ENCODE measurements at places on chromosomes 2 and 18.

DNA sequence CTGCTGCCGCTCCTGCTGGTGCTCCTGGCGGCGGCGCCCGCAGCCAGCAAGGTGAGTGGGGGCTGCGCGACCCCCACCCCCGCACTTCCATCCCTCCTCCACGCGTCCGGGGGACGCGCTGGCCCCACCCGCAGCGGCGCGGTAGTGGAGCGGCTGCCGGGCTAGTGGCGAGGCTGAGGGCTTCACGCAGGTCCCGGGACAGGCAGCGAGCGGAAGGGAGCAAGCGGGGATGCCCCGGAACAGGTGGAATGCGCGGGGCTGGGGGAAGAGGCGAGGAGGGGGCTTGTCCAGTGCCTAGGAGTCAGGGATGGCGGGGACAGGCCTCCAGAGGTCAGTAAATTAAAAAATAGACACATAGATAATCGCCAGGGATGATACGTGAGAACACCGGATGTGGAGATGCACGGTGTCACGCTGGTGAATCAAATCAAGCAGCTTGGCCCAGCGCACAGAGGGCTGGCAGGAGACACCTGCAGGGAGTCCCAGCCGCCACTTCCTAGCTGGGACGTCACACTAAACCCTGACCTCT is 403 bp downstream of the COL4A3 start:
- DNase-seq = no peak

GRCh38 chr18:34709750-34710441 is at the start of gene DTNA:
Gene DTNA, plus strand, starts transcription at chr18:34710298. Its CDS starts 45,679 bp downstream, at chr18:34755977.
- peak; percentile 94 for DNase-seq

DNA sequence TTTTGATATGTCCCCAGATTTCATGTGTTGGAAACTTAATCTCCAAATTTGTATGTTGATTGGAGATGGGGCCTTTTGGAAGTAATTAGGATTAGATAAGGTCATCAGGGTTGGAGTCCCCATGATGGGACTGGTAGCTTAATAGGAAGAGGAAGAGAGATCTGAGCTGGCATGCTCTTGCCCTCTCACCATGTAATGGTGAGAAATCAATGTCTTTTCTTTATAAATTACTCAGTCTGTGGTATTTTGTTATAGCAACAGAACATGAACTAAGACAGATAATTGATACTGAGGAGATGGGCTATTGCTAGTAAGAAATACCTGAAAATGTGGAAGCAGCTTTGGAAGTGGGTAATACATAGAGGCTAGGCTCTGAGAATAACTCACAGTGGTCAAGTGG is 48.0 kb downstream of the CDC42EP3 start:
- DNase-seq = no peak

GRCh38 chr2:166768393-166769123 is 119.7 kb upstream of the XIRP2 start:
- DNase-seq = no peak

DNA sequence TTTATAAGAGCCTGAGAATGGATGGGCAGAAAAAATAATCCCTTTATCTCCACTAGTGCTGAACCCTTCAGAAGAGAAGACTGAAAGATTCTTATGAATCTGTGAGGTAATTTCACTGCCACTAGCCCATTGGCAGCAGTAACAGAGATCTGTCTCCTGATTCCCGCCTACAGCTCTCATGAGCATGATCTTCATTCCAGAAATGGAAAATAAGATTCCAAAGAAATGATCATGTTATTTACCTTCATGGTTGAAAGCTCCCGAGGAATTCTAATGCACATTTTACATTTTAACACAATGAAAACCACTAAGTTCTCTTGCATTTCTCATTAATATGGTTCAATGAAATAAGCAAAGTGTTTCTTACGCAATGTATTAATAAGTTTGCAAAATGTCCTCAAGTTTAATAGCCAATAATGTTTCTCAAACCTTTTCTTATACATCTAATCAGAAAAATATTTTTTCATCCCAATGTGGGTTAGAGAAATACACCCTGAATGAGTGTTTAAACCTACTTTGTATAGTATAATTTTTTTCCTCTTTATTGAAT is 905.6 kb downstream of the TMEM182 start:
- no peak for DNase-seq

DNA sequence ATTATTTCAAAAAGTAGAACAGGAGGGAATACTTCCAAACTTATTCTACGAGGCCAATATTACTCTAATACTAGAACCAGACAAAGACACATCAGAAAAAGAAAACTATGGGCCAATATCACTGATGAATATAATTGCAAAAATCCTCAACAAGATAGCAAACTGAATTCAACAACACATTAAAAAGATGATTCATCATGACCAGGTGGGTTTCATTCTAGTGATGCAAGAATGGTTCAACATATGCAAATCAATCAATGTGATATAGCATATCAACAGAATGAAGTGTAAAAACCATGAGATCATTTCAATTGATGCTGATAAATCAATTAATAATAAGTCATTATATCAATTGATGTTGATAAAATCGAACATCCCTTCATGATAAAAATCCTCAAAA is 22.4 kb upstream of the EML6 start:
- DNase-seq = no peak

DNA sequence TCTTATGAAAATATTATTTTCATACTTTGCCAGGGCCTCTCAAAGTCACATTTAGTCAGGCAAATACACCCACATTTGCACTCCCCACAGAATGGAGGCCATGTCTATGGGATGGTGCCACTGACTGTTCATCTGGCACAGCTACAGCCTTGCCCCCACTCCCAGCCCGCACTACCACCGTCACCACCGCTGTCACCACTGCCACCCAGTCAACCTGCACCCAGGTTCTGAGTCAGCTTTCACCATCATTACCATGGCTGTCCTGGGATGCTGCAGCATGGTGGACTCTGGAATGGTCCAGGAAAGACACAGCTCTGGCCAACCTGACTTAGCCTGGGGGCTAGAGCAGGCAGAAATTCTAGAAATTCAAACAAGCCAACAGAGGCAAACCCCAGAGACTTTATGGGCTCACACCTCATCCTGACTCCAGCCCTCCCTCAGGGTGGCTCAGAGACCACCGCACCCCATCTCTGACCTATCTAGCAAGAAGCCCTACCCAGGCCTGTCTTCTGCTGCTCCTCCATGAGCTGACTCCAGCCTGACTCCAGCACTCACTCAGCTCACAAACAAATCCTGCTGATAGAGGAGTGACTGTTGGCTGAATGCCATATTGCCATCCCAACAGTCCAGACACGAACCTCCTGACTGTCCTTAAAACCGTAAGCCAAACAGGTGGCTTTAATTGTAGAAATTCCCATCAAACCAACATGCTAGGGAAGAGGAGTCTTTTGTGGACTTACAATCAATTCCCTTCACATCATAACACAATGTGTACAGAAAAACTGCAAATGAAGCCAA is 28.0 kb downstream of the DNER start:
- DNase-seq = no peak

GRCh38 chr2:55084641-55085040 is 34.4 kb upstream of the RTN4 start:
- DNase-seq = no peak

GRCh38 chr2:159133797-159134196 is 152.7 kb downstream of the WDSUB1 start:
- DNase-seq = peak; percentile 44

DNA sequence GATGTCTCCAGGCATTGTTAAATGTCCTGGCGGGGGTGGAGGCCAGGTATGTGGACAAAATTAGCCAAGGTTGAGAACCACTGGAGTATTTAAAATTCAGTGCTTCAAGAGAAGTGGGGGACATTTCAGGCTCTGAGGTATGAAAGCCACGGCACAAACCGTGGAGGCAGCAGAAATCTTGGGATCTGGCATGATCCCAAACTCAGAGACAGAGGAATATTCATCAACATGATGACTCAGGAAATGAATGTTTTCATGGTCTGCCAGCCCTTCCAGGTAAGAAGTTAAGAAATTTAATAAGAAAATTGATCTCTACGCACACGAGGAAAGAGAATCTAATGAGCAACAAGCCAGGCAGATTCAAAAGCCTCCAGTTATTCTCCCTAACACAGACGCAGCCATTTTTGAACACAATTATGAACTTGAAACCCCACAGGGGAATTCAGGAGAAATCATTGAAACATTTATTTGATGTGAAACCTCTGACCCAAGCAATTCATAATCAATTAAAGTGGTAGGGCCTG is 11.3 kb upstream of the GRP start:
- no peak for DNase-seq

DNA sequence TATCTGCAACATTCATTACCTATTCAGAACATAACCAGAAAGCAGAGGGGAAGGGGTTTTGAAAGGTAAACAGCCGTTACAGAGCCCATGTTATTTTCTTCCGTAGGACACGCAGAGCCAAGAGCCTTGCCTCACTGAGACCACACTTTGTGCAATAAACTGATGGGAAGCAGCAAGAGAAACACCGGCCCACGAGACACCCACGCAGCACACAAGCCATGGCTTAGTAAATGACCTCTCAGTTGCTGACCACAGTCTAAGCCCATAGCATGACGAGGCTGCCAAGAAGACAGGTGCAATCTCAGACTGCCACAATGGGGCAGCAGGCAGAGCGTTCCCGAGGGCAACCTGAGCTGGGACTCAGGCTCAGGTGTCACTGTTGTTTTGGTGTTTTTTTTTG is 59.6 kb downstream of the CABYR start:
- no peak for DNase-seq

- no peak for DNase-seq
Measured at GRCh38 chr18:54957296-54957832, 1.9 kb downstream of the CCDC68 start.

DNA sequence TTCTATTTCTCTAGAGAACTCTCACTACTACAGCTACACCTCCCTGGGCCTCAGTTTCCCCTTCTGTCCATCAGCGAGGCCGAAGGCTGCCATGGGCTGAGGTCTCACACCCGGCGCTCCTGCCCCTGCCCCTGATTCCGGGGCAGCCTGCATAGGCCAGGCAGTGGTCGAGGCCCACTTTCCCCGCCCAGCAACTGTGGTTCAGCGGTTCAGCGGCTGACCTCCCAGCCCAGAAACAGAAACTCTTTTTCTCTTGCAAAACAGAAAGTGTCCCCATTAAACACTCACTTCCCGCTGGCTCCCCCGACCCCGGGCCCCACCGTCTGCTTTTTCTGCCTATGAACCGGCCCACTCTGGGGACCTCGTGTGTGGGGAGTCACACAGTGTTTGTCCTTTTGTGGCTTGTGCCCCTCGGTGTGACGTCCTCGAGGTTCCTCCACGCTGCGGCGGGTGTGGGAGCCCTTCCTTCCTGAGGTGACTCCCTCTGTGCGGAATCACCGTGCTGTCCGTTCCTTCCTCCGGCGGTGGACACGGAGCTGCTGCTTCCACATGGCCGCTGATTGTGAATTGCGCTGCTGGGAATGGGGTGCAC is 16.0 kb downstream of the PDCD1 start:
- no peak for DNase-seq

- no peak for DNase-seq
Measured at GRCh38 chr18:73724958-73725357, 422.7 kb downstream of the FBXO15 start.

DNA sequence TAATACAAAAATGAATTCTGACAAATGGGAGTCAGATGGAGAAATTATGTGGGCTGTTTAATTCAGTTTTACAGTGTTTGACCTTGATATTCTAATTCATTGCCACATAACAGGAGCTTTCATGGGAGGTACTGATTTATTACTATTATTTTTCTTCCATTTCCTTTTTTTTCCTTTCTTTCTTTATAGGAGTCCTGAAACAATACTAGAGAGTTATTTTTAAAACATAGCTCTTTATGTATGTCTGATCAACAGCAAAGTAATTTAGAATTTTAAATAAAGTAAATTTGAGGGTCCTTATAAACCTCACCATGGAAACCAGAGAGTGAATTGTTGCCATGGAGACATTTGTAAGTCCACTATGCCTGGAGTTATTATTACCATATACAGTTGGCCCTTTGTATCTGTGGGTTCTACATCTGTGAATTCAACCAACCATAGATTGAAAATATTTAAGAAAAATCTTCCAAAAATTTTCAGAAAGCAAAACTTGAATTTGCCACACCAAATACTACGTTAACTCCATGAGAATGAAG is 40.9 kb upstream of the PPP4R1 start:
- no peak for DNase-seq

DNA sequence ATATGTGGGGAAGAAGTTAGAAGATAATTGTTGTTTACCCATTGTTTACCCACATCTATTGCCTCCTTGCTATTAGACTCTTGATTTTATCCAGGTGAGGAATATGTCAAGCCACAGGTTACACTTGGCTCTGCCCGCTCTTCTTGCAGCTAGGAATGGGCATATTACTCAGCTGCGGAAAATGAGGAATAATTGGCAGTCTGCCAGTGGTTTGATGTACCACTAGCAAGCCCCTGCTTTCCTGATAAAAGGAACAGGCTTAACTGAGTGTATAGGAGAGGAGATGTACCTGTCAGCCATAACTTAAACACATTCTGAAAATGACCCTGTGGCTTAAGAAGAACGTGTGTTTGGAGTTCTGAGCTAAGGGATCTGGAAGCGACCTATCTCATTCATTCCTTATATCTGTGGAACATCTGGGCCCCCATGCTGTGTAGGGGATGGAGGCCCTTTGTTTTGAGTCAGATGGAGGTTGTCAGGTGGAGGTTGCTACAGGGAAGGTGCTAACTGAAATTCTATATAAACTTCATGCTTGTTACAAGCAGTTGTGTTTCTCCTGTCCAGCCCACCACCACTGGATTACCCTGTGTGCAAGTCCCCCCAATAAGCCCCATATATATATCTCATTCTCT is 4.6 kb upstream of the FMNL2 start:
- DNase-seq = no peak

DNA sequence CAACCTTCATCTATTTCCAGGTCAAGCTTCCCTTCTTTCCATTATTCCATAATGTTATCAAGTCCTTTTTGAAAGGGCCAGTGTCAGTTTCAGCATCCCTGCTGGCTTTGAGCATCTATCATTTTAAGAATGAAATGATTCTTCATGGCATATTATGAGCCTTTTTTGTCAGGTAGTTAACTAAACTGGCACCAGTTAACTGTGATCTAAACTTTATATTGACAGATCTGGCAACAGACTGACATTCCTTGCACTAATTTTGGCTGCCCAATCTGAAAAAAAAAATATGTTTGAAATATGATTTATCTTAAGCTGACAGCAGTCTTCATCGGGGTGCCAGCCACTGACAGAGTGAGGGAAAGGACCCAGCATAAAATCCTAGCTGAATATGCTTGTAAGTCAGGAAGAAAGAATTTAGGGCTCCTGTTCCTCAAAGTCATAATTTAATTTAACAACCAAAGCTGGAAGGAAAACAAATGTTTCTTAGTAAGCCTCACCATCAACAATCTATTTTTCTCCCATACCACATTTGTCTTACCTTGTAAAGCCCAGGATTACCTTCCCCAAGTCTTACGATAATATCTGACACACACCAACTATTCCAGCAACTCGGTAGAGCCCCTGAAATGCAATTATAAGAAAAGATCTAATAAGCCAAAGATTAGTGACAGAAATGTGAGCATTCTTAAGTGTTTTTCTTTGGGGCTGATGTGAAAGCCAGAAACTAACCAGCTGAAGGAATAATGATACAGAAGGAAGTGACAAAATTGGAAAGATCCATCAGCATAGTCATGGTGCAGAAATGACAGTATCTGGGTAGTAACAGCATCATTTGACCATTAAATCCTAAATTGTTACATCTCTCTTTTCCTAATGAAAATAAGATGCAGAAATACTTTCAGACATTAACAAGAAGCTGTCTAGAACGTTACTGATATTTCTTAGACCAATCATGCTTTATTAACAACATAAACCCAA is 228.1 kb downstream of the RBM43 start:
- DNase-seq = no peak

- no peak for DNase-seq
Measured at GRCh38 chr2:182807319-182807718, 59.1 kb downstream of the FRZB start.
